ENCODE measurements at places on chromosomes 3 and 15.

DNA sequence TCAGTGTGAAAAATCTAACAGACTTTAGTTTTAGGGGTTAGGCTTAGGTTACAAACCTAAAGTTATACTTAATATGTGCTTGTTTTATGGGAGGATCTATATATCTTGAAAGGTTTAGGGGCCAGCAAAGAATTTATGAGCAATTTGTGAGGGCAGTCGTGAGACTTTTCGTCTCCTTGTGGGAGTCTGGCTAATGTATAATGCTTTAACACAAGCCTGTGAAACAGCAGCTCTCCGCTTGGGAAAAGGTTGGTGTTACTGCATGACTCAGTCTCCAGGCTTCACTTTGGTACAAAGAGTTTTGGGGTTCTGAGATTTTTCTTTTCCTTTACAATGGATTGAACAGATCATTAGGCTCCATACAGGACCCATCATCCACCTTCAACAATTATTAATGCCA is 79.0 kb upstream of the MFGE8 start:
- no peak for DNase-seq

DNA sequence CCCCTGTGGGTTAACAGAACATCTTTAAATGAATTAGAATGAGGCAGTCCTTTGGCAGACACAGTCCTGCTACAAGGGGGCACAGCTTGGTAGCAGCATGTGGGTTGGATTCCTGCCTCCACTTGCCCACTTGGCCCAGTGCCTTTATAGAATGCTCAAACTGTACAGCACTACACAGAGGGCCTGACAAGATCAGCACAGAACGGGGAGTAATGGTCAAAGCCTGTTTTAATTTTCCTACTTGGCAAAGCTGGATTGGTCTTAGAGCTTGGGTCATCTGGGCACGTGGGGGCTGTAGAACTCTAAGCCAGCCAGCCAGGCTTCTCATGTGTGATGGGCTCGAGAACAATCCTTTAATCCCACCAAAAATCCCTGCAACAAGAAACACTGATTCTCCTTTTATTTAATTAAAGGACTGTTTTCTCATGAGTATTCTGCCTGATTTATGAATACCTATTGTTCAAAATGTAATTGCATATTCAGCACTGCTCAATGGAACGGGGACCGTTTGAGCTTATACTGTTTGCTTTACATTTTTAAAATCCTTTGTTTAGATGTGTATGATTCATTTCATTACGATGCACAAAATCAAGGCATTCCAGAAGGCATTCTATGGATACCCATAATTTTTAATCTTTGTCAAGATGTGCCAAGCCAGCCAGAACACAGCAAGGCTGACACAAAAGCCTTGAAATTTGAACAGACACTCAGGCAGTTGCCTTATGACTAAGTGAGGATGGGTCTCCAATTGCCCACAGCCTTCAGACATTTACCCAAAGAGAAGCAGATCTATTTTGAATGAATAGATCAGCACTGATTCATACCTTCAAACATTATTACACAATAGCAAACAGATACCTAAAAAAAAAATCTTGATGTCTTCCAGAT is 249.3 kb upstream of the TGFBR2 start:
- no peak for DNase-seq

- no peak for DNase-seq
These were observed 148.8 kb upstream of the HES1 start for GRCh38 chr3:193987186-193987585.

GRCh38 chr3:182327196-182327681 is 466.1 kb upstream of the ATP11B start:
- no peak for DNase-seq

All from activated T-helper 9 cell treated with anti-CD3 and anti-CD28 coated beads, Interleukin-2, amount 50 U/mL, for 16 hours (primary cell).